ENCODE measurements at places on chromosomes 7 and 10.
A peak's percentile ranks its signal among the peaks of the same experiment; 100 is the strongest.

GRCh38 chr10:14880229-14880628 lies 1.6 kb downstream of the SUV39H2 start:
- DNase-seq, result no peak

DNA sequence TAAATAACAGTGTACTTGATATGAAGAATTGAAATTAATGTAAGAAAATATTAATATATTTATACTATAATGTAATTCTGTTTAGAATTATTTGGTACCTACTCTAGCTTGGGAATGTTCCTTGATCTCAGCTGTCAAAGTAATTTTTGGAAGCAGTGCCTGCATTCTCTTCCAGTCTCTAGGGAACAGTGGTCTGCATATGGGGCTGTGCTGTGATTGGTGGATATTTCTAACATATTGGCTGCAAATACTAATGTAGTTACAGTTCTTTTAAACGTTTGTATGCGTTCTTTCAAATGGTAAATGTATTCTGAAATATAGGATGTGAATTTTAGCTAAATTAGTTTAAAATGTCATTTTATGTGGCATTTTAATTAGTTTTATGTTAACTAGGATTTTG lies 87.2 kb downstream of the PHF14 start:
- no peak for DNase-seq

DNA sequence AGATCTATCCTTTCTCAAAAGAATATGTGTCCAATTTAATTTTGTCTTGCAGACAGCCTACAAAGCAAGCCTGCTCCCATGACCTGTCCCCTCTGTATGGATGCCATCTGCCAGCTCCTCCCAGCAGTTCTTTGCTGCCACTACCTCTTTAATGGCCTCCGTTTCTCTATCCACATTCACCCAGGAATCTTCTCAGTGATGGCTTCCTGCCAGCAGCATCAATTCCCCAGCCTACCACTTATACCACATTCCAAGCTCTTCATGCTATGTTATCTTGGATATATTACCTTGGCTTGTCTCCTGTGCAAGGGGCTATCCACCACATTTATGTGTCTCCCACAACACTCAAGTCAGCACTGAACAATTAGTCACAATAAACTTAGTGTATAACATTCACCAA lies 133.2 kb downstream of the VPS50 start:
- no peak for DNase-seq

DNA sequence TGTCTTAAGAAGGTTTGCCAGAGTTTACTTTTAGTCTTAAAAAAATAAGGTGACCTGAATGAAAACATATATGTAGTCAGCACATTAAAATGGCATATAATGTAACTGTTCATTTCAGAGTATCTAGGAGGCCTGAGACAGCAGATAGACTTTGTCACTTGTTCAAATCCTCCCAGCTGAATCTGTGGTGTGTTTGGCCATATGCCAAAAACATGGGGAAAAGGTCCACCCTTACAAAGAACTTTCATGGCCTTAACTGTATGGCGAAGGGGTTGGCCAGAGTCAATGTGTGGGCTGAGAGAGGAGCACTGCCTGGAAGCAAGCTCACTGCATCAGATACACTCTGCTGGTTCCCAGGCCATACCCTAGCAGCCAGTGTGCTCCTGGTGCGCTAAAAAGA lies 113.7 kb downstream of the ALOX5 start:
- no peak for DNase-seq

DNA sequence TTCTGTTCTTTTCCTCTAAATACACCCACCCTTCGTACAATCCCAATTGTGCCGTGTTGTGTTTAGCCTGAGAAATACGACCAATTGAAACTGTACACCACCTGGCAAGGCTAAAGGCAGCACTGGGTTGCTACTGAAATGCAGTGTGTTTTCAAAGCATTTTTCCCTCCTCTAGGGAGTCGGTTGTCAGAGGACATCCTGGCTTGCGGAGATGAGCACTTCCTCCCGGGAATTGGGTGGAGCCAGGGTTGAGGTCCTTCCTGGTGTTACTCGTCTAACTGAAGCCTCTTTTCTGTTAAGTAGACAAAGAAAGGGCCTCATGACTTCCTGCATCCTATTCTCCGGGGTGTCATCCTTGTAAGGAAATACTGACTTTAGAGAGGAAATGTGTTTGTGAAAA lies 133.5 kb downstream of the MTPAP start:
- DNase-seq, result peak; percentile 59

DNA sequence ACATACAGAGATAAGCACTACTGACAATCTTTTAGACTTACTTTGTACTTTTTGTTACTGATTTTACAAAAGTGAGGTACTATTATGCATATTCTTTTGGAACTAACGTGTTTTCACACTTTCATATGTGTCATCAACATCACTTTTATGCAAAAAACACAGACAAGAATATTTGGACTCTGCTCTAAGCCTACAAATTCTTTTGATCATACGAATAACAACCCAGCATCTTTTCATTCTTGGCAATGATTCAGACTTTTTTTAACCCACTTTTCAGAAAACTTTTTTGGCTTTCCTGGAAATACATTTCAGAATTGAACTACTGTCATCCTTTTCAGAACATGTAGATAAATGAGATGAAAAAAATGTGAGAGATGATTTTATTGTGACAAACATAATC lies 30.2 kb downstream of the USP6NL start:
- DNase-seq, result no peak

GRCh38 chr7:121017586-121017985 lies 29.1 kb downstream of the CPED1 start:
- DNase-seq, result no peak

- no peak for DNase-seq
These were observed 135.4 kb upstream of the PRPS1L1 start for GRCh38 chr7:18163091-18163490.

DNA sequence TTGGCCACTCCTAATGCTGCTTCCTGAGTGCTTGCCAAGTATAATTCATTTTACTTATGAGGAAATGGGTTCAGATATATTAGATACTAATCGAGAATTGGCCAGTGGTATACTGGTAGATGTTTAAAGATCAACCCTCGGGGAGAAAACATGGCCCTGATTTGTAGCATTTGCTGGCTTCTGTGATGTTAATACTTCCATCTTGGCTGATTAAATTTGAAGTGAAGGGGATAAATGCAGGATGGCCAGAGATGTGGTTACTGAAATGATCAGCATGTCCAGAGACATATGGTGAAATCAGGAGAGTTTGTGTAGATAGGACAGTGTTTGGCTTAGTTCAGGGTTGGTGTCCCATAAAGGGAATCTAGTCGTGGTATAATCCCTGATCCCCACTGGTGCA lies 11.2 kb downstream of the UBE2D4 start:
- DNase-seq, result no peak

DNA sequence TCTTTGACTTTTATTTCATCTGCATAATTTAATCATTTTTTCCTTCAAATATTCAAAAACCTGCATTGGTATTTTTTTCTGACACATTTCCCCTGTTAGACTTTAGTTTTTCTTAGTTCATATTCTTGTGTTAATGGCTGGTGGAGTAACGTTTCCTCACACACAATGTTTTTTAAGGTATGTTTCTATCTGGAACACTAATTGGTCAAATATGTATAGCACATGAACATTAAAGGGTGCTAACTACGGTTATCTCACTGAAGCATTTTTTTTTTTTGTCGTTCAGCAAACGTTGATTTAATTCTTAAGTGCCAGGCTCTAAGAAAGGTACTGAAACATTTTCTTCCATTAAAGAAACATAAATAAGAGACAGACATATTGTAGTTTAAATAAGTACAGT lies 87.7 kb downstream of the PTPRZ1 start:
- no peak for DNase-seq

DNA sequence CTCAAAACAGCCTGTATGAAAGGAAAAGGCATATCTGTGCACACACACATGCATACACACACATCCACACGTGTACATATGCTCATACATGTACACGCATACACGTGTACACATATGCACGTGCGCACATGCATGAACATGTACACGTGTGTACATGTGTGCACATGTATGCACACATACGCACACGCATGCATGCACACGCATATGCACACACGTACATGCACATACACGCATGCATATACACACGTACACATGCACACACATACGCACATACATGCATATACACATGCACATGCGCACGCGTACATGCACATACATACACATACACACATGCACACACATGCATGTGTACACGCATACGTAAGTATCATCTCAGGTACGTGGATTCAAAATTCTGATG lies 19.4 kb downstream of the DIP2C start:
- no peak for DNase-seq

GRCh38 chr10:79073784-79074432 lies 5.1 kb downstream of the ZMIZ1 start:
- DNase-seq, result no peak

GRCh38 chr7:106608661-106609060 lies 52.3 kb downstream of the CCDC71L start:
- DNase-seq, result no peak

DNA sequence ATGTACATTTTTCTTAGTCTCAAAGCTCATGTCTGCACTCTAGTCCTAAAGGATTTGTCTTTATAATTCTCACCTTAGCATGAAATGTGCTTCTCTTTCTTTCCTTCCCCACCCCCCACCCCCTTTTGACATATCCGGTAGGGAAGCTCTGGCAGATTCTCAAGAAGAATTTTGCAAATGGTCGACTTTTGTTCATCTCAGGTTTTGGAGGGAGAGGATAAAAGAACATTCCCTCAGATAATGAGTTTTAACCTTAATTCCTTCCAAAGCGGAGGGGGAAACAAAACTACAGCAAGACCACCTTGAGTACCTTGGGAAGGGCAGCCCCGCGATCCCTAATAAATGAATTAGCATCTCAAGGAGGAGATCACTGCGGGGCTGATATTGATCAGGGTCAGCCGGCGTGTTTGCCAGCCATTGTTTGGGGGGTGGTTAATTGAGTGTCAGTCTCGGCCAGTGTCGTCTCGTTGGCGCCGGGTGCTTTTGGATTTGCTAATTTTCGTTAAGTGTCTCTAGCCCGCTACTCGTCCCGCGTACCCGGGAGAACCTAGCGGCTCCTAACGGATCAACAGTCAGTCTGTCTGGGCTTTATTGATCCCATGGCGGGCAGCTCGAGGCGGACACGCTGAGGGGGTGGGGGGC lies 874 bp upstream of the BAMBI start:
- peak; percentile 17 for DNase-seq

DNA sequence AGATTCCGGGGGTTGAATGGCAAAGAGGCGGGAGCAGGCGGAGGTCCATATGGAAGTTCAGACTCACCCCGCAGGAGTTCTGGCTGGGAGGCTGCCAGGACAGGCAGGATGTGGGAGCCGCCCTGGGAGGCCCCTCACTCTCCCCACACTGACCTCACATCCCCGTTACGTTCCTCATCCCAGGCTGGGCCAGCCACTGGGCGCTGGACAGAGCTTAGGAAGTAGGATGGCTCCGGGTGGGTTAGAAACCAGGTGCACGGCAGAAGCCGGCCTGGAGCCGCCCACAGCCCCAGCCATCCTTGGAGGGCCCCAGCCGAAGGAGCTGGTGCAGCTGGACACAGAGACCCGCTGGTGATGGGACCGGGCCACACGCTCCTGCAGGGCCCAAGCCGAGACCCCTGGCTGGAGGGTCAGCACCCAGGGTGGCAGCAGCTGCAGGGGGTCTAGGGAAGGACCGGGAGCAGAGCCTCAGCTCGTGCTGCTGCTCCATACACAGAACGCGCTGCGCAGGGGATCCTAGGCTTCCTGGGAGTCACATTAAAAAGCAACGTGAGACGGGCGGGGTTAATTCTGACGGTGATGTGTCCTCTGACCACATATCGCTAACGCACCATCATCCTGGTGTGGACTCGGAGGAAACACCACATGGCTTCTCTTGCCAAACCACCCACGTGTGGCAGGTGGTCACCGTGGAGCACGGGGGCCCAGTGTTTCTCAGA lies 98.6 kb upstream of the DIP2C start:
- DNase-seq, result peak; percentile 21

DNA sequence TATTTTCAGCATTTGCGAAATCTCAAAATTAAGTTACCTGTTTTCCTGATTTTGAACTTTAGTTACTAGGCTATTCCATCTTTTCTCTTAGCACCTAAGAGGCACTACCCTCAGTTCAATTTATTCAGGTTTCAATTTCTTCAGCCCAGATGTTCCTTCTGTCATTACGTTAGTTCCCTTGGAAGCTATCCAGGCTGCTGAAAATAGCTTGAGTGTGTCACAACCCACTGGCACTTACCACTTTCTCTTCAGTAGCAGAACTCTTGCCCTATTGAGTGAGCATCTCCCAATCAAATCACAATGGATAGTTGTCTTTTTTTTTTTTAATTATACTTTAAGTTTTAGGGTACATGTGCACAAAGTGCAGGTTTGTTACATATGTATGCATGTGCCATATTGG lies 332.7 kb upstream of the LRGUK start:
- no peak for DNase-seq

Data from muscle of arm (tissue), 14 donors.